ENCODE measurements at places on chromosomes 12 and 14. TPM values are rescaled to one million over a fixed set of nuclear protein-coding genes. Genes with fewer than 3 reads are reported as not detected.

The TRPV4 gene
- total RNA-seq, result 0.75 TPM

The FGF6 gene
- total RNA-seq, result not detected

The SDR9C7 gene
- total RNA-seq, result not detected

The CLIP1 gene
- 39.3 TPM for total RNA-seq

The PTGER2 gene
- total RNA-seq, result not detected

The KRT2 gene
- total RNA-seq, result not detected

The TRHDE gene
- total RNA-seq, result not detected

The RNASE7 gene
- not detected for total RNA-seq

The GALNT9 gene
- 0.36 TPM for total RNA-seq

The TPI1 gene
- total RNA-seq, result 1,804 TPM

The GPD1 gene
- not detected for total RNA-seq

The STXBP6 gene
- total RNA-seq, result not detected

The TBX5 gene
- total RNA-seq, result 0.19 TPM

The KANSL2 gene
- total RNA-seq, result 38.4 TPM

The LTB4R2 gene
- 2.9 TPM for total RNA-seq

The DENND5B gene
- total RNA-seq, result 8.4 TPM

The FGD4 gene
- total RNA-seq, result 22.4 TPM

The SPIC gene
- not detected for total RNA-seq

The RTL1 gene
- not detected for total RNA-seq

The IL23A gene
- not detected for total RNA-seq

The OR4Q2 gene
- total RNA-seq, result not detected

The PZP gene
- total RNA-seq, result 1.5 TPM

The SLC15A4 gene
- total RNA-seq, result 32.1 TPM

The NINJ2 gene
- total RNA-seq, result 0.90 TPM

The SLCO1B1 gene
- not detected for total RNA-seq

The ANO4 gene
- total RNA-seq, result 0.94 TPM

The TMEM263 gene
- total RNA-seq, result 67.2 TPM

The SLC6A13 gene
- 0.09 TPM for total RNA-seq

The IKZF4 gene
- 0.38 TPM for total RNA-seq

The ACOT6 gene
- total RNA-seq, result not detected

The PDZRN4 gene
- total RNA-seq, result not detected

The TTC7B gene
- 33.4 TPM for total RNA-seq

The VRTN gene
- total RNA-seq, result not detected

The HCAR3 gene
- not detected for total RNA-seq

The LUM gene
- 1.2 TPM for total RNA-seq

The PTCSC3 gene
- total RNA-seq, result not detected
